ENCODE measurements at places on chromosomes 5 and 9.

GRCh38 chr5:143440448-143441115, 37.1 kb upstream of the NR3C1 start:
- DNase-seq, result no peak

DNA sequence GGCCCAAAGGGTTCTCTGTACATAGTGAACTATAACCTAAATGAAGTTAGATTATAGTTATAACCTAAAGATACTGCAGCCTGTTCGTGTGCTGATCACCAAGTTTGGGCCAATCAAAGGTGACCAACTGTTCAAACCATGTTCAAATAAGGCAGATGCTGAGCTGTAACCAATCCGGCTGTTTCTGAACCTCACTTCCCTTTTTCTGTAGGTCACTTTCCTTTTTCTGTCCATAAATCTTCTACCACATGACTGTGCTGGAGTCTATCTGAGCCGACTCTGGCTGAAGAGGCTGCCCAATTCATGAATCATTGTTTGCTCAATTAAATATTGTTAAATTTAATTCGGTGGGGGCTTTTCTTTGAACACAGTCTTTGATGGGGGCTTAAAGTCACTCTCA, 1920.2 kb downstream of the MAT2B start:
- DNase-seq, result no peak

DNA sequence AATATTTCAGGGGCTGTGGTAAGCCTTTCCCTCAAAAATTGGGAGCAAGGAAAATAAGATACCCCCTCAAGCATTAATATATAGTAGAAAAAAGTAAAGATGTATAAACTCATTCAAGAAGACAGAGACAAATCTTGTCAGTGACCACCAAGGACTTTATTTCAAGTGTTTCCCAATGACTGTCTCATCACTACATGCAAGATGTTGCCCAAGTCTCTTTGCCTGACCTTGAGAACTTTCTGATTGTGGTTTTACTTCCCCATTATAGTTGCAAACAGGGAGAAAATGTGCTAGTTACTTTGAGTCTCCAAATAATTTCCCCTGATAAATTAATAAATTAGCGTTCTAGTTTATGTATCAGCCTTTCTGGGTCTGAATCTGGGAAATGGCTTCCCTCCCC, 4.0 kb upstream of the SLC46A2 start:
- DNase-seq, result no peak

DNA sequence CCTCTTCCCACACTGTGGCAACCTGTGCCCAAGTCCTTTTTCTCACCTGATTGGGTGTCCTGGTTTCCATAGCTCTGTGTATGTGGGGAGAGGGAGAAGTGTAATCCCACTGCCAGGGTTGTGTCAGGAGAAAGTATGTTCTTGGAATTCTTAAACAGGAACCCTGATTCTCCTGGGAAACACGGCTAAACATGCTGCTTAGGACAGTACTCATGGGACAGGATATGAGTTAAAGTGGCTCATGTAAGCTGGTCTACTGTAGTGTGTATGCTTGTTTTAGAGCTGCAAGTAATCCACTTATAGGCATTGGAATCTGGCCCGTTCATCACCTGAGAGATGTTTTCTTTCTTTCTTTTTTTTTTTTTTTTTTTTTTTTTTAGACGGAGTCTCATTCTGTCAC, 23.9 kb downstream of the ARHGEF28 start:
- no peak for DNase-seq

DNA sequence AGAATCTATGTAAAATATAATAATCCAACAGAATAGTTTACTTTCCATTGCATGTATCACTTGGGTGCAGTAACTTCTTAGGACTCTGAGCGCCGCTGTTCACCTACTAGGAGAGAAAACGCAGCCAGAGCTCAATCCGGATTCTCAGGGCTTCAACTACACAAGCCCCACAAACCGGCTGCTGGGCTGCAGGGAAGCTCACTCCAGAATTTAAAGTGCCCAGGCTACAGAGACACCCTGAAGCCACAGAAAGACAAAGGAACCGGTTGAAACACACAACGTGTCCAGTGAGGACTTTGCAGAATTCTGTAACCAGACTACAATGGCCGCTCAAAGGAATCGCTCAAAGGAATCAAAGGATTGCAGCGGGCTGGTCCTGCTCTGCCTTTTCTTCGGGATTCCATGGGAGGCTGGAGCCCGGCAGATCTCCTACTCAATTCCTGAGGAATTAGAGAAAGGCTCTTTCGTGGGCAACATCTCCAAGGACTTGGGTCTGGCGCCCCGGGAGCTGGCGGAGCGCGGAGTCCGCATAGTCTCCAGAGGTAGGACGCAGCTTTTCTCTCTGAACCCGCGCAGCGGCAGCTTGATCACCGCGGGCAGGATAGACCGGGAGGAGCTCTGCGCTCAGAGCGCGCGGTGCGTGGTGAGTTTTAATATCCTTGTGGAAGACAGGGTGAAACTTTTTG, at the start of gene PCDHGA10:
PCDHGA10 (plus strand) TSS at position 134 of the 686 bp plus-strand sequence; CDS start at position 323, 189 bp downstream.
- DNase-seq, result peak; percentile 75

- DNase-seq, result no peak
Observed at GRCh38 chr9:16450578-16450977, 419.9 kb downstream of the BNC2 start.

DNA sequence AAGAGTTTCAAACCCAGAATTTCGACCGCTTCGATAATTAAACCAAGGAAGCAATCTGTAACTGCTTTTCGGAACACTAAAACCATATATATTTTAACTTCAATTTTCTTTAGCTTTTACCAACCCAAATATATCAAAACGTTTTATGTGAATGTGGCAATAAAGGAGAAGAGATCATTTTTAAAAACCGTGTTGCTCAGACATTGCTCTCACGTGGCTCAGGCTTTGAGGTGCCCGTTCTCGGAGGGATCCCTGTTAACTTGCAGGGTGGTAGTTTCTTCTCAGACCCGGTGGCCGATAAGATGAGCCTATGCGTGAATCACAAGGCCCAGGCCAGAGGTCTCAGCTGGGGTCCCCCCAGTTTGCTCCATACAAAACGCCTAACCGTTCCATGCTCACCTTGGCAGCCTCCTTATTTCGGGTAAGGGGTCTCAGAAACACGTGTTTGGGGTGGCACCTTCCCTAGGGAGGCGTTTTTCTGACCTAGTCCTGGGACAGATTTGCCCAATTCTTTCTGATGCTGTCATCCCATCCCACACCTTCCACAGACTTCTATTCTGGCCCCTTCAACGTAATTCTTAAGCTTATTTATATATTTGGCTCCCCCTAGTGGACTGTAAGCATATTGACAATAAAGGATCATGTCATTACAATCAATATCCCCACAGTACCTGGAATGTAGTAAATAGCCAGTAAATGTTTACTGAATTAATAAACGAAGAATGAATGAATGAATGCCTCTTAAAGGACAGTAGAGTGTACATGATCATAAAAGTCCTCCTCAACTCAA, 48.1 kb downstream of the THBS4 start:
- DNase-seq, result peak; percentile 75

DNA sequence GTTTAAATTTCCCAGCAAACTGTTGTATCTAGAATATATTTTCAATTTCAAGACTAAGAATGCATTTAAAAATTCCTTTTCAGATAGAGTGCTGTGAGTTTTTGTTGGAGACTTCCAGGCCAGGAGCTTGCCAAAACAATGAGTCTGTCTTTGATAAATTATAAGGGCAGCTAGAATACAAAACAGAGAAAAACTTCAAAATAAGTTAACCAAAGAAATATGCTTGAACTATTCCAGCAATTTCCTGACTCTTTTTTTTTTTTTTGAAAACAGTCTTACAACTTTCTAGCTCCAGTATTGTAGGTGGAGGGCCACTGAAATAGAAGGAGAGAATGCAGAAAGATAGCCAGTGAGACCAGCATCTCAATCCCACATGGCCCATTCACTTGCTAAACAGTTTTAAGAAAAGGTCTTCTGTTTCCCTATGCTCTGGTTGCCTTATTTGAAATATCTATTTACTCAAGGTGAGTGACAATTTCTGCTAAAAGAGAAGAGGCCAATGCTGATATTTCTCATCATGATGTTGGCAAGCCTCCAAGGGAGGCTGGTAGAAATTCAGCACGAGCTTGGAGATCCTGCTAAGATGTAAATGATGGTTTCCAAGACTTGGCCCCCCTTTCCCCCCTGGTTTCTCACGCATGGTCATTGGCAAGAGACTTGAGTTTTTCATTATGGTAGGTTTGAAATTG, 103.2 kb downstream of the USP20 start:
- peak; percentile 91 for DNase-seq

- no peak for DNase-seq
Observed at GRCh38 chr5:131209175-131209505, 38.4 kb downstream of the LYRM7 start.

GRCh38 chr5:81408496-81408895, 14.6 kb upstream of the ACOT12 start:
- DNase-seq, result peak; percentile 66

DNA sequence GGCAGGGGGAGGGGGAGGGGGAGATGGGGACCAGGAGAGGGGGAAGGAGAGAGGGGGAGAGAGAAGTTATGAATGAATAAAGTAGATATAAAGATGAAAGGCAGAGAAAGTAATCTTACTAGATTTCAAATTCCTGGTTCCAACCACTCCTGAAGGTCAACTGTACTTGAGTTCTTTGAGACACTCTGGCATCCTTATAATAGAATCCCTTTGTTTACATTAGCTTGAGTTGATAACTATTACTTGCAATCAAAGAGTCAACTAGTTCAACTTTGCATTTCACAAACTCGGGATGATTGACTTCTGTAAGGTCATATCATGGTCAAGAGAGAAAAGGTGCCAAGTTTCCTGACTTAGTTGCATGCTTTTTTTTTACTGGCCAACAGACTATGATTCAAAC, 42.2 kb downstream of the BAAT start:
- no peak for DNase-seq

DNA sequence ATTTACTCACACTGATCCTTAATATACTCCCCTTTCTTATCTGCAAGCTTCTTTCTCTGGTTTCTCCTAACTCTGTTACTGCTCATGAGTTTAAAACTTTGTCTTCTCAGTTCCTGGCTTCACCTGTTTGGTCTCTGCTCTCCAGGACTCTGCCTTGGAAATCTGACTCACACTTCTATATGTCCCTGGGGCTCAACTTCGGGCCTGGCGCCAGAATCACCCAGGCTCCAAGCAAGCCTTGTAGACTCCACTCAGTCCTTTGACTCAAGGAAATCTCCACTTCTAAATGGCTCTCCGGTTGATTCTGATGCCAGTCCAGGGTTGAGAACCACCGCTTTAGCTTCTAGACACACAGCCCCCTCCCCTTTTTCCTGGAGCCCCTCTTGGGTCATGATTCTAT, 57.8 kb downstream of the TMC1 start:
- peak; percentile 68 for DNase-seq

- DNase-seq, result no peak
Observed at GRCh38 chr5:1297243-1297642, 2.4 kb upstream of the TERT start.

DNA sequence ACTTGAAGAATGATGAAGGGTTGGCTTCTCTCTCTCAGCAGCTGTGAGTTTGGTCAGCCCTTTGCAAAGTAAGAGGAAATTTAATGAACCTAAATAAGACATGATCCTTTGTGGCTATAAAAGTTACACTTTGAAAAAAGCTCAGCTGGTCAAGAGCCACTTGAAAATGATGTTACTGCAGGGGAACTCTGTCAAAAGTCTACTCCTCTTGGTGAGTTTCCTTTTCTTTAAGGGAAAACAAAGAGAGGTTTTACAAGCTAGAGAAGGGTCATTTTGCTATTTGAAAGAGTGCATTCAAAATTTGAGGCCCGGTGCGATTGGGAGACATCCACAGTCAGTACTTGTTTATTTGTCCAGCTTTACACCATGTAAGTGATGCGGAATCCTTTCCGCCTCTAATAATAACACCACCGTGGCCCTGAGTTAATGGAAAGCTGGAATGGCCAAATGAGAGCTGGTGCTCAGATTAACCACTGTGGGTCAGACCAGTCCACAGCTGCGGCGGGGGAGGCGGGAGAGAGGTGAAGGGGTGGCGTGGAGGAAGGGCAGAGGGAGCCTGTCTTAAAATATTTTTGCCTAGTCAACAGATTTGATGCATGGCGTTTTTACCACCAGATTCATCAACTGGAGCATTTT, 404.0 kb downstream of the TLE4 start:
- DNase-seq, result no peak

DNA sequence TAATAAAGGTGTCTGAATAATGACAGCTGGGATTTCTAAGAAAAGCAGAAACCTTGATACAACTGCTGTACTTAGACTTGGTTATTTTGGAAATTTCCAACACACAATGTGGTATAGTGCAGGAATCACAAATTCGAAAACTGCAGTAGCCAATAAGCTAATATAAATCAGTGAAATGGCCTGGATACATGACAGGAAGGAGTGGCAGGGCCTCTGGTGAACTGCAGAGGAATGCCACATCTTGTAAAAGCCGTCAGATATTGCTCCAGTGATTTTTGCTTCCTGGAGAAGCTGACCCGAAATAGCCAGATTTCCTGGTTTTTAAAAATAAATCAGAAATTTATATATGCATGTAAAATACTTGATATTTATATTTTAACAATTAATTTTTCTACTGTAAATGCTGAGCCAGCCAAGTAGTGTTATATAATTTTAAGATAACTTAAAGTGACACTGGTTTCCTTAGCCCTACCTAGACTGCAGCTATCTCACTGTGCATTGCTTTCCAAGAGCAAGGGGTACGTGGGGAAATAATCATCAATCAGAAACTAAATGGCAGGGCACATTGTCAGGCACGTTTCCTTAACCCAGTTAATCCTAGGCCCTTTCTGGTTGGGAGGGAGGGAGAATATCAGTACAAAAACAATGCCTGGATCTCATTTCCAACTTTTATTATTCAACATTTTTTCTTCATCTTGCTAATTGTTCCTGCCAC, 182.4 kb downstream of the RASEF start:
- DNase-seq, result no peak

DNA sequence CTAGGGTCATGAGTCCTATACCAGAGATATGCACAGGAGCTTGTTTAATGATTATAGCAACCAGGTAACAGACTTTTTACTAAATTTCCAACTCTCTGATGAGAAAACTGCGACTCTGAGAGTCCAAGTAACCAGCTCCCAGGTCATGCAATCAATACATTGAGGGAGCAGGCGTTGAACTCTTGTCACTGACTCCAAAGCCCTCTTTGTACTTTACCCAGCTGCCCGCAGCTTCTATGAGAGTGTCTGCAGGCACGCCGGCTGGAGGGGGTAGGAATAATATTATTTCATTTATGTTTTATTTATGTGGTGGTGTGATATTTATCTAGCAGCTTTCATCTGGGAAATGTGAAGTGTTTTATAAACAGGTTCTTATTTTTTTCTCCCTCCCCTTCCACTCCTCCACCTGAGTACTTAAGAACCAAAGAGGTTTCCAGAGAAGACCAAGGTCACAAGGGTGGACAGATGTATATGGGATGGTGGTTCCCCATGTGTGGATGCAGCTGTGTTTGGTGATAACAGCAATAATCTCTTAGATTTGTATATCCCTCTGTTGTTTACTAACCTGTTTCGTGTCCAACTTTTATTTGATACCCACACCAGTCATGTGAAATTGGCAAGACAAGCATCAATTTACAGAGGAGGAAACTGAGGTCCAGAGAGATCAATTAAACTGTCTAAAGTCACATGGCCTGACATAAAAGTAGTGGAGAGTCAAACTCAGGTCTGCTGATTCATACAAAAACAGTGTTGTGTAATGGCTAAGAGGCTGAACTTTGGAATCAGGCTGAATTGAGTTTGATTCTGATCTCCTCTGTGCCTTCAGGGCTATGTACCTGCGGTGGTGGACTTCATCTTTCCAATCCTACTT, 140.2 kb upstream of the TRIM32 start:
- DNase-seq, result no peak
